OCI-M1 (cell line): ENCODE measurements at places on chromosomes 13 and 19.

DNA sequence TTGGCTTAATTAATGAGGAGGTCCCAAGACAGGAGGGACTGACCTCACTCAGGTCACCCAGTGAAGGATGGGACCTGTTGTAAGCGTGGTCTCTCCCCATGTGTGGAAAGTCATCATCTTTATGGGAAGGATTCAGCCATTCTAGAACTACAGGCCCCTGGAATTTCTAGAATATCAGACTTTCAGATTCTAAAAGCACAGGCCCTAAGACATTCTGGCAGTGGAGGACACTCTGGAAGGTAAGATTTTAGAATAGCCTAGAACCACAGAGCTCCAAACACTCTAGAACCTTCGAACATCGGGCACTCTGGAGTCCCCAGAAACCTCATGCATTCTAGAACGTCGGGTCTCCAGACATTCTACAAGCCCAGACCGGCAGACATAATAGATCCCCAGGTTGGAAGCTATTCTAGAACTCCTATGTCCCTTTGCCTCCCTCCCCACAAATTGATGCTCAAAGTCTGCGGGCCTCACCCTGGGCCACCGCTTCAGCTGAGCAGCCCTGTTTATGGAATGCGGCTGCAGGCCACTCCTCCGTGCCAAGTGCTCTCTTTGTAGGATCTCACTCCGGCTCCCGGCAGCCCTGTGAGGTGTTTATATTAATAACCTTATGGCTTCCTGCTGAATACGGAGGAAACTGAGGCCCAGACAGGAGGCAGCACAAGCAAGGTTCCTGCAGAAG, 1.9 kb upstream of the KLK15 start:
- DNase-seq = no peak

DNA sequence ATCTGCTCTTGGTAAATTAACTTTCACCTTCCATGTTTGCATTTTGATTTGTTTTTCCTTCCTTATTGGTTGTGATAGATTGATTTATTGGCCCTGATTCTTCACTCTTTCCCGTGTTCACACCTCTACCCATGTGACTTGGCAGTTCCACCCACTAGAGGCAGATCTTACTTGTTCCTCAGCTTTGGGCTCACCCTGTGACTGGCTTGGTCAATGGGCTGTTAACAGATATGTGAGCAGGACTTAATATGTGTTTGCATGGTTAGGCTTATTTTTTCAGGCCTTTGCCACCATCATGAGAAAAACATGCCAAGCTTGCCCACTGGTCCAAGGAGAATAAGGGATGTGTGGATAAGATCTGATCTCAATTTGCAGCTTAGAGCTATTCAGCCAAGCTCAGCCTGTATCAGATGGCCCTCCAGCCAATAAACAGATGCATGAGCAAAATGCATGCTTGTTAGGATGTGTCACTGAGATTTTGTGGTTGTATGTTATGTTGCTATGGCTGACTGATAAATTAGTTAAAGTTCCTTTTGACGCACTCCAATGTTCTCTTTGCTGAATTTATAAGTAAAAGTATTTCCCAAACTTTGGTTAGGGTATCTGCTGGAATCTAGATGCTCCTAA, 48.0 kb downstream of the RGCC start:
- no peak for DNase-seq

- no peak for DNase-seq
These were observed 2.3 kb downstream of the TULP2 start for GRCh38 chr19:48896191-48896720.

DNA sequence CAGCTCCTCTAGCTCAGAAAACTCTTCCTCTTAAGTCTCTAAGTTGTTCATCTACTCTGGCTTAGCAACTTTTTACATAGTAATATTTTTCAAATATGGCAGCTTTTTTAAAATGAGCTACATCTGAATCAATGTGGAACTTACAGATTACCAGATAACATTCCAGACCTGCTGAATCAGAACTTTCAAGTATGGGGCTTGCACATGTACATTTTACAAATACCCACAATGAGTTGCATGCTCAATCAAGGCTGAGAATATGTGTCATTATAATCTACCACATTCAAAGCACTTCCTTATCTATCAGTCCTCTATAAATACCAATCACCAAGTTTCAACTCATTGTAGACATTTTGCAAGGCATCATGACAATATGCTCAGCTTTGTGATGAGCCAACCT, 383.1 kb downstream of the FGF14 start:
- no peak for DNase-seq

DNA sequence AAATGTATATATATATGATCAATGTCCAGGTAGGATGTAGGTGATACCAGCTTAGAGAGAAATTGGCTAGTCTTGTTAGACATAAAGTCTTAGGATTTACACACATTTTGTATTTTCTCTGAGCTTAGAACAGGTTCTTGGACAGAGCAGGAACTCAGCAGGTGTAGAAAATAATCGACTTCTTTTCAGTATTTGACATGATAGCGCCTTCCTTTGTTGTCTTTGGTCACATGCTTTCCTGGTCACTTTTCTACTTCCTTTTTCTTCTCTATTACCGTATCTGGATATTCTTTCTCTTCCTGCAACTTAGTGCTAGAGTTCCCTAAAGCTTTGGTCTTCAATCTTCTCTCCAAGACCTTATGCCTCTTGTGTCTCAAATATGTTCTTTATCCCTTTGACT, 107.4 kb downstream of the LRCH1 start:
- DNase-seq = peak; percentile 20

- DNase-seq = peak; percentile 12
These were observed 46.8 kb downstream of the TEX26 start for GRCh38 chr13:30978981-30979956.

- no peak for DNase-seq
These were observed 4.9 kb downstream of the MAG start for GRCh38 chr19:35296644-35297514.

GRCh38 chr13:96052656-96053002, 572 bp downstream of the UGGT2 start:
- peak; percentile 64 for DNase-seq

GRCh38 chr19:2021453-2022140, 6.1 kb upstream of the BTBD2 start:
- no peak for DNase-seq

- DNase-seq = peak; percentile 70
These were observed 2.7 kb downstream of the SLC27A1 start for GRCh38 chr19:17473041-17473440.

DNA sequence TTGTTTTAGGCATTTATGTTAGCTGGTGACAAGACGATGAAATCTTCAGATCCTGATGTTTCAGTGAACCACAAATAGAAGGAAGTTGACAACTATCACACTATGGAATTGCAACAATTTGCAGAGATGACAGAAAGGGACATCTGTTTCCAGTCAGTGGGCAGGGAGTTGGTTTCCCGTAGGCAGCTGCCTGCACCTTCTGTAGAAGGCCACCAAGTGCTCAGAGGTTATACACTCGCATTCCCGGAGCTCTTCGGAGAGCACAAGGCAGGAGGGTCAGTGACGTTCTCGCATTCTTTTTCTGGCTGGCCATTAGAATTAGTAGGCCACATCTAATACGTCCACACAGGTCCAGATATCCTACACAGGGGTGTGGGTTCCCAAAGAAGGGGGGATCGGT, 129.4 kb downstream of the SHISA2 start:
- no peak for DNase-seq

- no peak for DNase-seq
These were observed 16.2 kb downstream of the TEX29 start for GRCh38 chr13:111336666-111337065.

GRCh38 chr13:96751089-96751488, 243.2 kb downstream of the OXGR1 start:
- DNase-seq = no peak

DNA sequence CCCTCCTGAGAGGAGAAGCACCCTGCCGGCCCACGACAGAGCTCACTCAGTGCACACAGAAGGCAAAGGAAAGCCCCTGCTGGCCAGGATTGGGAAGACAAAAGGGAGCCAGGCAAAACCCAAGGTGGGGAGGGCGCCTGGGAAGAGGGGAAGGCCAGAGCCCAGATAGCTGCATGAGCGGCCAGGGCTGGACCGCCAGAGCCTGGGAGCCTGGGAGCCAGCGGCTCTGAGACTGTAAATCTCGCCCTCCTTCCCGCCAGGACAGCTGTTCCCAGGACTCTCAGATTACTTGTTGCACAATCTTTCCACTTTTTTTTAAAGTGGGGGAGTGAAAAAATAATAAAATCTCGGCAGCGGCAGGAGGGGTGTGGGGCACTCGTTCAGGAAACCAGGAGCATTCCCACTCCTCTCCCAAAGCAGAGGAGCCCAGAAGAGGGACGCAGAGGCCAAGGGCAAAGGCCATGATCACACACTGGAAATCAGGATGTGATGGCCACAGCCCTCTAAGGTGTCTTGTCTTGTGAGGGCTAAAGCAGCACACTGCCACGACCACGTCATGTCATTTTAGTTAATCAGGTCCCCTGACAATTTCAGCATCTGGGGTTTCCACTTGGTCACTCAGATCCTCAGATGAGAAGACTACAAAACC, 19.6 kb upstream of the EPHX3 start:
- DNase-seq = no peak

GRCh38 chr19:7489609-7490044, 792 bp upstream of the PEX11G start:
- DNase-seq = no peak

DNA sequence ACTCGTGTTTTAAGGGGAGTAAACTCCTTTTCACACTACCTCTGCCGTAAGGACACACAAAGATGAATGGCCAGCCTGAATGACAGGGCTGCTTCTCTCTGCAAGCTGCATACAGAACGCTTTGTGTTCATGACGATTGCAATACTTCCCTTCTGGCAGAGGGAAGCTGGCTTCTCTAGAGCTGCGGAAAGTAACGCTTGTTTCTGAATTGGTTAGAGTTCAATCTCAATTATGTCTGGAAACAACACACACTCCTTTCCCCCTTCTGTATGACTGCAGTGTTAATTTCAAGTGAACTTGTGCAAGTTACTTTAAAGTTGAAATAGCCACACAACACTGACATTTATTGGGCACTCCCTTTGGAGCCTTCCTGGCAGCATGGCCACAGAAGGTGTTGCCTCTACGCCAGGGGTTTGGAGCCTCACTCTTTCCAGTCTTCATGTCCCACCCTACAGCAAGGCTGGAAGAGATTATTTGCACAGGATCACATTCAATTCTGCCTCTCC, 242.6 kb downstream of the NDFIP2 start:
- no peak for DNase-seq

DNA sequence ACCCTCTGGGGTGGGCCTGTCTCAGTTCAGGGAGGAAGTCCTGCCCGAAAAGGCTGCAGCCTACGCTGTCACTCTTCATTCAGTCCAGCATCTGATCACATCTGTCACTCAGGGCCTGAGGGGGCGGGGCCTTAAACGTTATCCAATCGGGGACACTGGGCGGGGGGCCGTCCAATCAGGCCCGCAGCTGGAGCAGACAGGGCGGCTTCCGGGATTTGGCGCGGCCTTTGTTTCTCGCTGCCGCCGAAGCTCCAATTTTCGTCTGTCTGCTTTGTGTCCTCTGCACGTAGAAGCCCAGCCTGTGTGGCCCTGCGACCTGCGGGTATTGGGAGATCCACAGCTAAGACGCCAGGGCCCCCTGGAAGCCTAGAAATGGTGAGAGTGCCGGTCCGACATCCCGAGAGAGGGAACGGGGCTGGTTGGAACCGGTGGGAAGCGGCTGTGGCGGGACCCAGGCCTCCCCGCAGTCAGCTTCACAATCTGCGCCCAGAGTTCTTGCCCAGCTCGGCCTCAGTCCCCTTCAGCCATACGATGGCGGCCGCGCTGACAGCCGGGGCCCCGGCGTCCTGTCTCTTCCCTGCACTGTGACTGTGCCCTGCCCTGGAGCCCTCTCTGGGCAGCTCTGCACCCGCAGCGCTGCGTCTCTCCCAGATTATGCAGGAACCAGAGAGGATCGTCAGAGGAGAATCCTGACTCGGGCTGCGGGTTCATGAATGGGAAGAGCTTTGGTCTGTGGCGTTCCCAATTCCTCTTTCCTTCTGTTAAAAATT, at the start of gene ZNF730:
Gene ZNF730 (plus strand): TSS at position 224 of the 770 bp plus-strand sequence. CDS start 149 bp downstream, at position 373.
- peak; percentile 94 for DNase-seq

- no peak for DNase-seq
These were observed 947.7 kb downstream of the EFNB2 start for GRCh38 chr13:105587786-105588185.

- no peak for DNase-seq
These were observed 4.9 kb downstream of the NAPA start for GRCh38 chr19:47509973-47510372.

- DNase-seq = no peak
These were observed 4.7 kb upstream of the LILRA6 start for GRCh38 chr19:54247106-54247930.

- peak; percentile 47 for DNase-seq
These were observed 41.5 kb downstream of the ZNF682 start for GRCh38 chr19:19997656-19998268.

DNA sequence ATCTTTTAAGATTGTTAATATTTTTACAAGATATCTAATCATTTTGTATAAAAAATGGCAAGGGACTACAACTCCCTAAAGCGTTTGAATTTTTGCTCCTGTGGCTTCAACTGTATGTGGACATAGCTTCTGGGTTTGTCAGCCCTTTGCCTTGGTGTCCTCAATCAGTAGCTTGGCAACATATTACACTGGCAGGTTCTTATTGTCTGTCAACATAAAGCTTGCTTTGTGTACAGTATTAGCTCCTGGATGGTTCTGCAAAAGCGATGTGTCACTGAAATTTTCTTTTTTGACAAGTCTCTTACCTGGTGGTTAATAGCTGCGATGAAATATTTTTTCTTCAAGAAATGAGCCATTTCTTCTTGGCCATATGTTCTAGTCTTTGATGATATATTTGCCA, 190.0 kb downstream of the HS6ST3 start:
- DNase-seq = no peak

DNA sequence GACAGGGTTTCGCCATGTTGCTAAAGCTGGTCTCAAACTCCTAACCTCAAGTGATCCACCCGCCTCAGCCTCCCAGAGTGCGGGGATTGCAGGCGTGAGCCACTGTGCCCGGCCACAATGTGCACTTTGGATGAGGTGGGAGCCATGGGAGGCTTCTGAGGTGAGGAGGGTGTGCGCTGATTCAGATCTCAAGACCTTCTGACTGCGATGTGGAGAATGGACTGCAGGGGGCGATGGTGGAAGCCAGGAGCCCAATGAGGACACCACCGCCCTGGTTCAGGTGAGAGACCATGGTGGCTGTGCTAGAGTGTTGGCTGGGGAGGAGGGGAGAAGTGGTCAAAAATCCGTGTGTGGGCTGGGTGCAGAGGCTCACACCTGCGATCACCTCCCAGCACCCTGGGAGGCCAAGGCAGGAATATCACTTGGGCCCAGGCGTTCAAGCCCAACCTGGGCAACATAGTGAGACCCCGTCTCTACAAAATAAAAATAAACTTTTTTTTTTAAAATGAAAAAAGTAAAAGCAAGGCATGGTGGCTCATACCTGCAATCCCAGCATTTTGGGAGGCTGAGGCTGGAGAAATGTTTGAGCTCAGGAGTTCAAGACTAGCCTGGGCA, 5.6 kb downstream of the INAFM1 start:
- peak; percentile 62 for DNase-seq

GRCh38 chr13:99254830-99255229, 3.3 kb downstream of the GPR18 start:
- no peak for DNase-seq

GRCh38 chr13:113365971-113366588, 2.1 kb upstream of the GRTP1 start:
- peak; percentile 12 for DNase-seq

- DNase-seq = no peak
These were observed 5.9 kb downstream of the CLPTM1 start for GRCh38 chr19:44960906-44961728.
